ENCODE measurements at places on chromosomes 3 and 15.

- no peak for DNase-seq
These were observed 294.8 kb upstream of the EPHA3 start for GRCh38 chr3:88812576-88812975.

DNA sequence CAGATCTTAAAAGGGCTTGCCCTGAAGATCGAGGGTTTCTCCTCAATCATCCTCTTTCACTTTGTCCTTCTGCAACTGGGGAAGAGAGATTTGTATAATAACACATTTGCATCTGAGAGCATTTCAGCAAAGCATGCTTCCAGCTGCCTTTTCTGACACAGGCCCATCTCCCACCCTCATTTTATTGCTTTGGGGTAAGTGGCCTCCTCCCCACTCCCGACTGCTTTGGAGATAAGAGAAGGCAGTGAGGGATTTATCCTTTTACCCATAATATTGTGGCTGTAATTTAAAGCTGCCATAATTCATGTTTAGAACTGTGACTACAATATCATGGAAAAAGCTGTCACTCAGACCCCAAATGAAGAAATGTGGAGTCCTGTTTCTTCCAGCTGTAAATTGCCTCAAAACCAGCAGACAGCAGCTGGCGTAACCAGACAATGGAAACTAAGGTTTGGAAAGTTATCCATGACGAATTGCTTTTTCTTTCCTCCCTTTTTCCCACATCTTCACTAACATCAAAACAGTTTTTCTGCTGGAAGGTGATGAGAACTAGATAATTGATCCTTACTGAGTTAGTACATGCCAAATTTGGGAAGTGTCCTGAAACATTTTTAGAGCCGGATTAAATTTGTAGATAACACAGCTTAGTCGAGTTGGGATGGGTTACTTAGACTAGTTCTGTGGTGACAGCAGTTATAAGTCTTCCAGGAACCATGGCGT lies 104.2 kb upstream of the PFN2 start:
- DNase-seq: peak; percentile 32

GRCh38 chr3:61562721-61563312 lies 1.4 kb downstream of the PTPRG start:
- no peak for DNase-seq

DNA sequence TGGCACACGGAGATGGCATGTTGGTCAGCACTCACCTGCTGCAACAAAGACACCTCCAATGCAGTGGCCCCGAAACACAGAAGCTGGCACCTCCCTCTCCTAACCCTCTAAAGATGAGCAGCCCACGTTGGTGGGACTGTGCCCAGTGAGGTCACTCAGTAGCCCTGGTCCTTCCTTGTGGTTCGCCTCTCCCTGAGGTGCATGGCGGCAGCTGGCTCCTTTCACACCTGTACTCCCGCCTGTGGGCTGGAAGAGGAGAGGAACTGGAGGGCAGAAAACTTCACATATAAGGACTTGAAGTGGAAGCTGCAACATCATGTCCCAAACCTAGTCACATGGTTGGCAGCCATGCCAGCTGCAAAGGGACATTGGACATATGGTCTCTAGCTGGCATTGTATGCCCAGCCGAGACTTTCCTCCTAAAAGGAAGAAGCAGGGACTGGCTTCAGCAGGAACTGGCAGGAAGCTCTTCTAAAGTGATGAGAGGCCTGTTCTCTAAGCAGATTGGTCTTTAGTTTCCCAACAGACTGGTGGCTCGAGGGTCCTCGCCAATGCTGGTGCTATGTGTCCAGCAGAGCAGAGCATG lies 10.8 kb upstream of the C3orf22 start:
- DNase-seq: no peak

DNA sequence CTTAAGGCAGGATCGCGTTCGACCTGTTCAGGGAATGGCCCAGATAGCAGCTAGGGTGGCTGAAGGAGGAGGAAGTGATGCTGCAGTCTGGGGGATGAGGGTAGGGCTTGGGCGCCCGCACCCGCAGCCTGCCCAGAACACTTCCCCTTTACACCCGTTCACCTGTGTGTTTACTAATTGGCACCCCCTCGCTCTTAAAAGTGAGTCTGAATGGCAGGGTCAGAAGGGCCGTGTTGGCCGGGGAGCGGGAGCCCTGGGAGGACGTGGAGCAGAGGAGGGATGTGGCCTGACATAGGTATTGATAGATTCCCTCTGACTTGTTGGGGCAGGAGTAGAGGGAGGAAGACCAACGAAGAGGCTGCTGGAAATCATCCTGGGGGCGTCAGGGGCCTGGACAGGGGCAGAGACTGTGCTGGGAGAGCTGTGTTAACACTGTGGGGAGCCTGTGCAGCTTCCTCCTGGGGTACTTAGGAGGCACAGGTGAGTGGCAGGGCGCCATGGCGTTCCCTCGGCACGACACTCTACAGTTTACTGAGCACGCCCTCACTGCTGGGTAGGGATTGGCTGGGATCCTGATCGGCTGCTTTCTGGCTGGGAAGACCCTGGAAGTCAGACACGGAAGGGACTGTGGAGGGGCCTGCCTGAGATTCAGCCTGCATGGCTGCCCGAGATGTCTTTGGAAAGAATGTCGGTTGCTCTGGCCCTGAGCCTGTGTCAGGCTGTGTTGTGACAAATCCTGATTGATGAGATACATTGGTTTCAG lies 51.7 kb downstream of the SLC6A6 start:
- DNase-seq: no peak

DNA sequence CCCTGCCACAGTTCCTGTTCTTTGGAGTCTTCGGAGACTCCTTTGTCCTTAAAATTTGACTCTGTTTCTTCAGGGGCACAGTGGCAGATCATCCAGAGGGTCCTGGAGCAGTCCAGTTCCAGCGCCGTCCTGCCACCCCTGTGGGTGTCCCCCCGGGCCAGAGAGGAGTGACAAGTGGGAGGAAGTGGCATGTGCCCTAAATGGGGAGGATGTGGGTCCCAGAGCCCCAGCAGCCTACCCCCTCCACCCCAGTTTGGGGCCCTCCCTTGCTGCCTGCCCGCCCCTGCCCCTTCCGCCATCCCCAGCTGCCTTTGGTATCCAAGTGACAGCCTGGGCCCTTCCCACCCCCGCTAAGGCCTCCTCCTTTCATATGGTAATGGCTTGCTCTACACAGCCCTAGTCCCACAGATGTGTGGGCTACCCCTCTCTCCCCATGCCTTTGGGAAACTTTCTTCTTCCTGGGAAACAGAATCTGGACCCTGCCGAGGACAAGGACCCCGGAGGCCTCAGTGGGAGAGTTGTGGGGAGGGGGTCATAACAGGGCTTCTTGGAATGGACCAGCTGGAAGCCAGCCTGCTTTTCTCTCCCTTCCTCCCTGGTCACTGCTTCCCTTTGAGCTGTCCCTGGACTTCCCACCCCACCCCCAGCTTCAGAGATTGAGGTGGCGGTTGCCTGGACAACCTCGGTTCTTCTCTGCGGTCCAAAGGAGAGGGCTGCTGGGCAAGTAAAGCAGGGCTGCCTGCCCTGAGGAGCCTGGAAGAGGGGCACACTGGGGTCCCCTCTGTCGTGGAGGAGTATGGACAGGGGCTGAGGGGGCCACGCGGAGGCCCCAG lies 43.2 kb downstream of the KLHL25 start:
- no peak for DNase-seq

GRCh38 chr3:72446218-72447058 lies 401.8 kb downstream of the SHQ1 start:
- DNase-seq: peak; percentile 16

DNA sequence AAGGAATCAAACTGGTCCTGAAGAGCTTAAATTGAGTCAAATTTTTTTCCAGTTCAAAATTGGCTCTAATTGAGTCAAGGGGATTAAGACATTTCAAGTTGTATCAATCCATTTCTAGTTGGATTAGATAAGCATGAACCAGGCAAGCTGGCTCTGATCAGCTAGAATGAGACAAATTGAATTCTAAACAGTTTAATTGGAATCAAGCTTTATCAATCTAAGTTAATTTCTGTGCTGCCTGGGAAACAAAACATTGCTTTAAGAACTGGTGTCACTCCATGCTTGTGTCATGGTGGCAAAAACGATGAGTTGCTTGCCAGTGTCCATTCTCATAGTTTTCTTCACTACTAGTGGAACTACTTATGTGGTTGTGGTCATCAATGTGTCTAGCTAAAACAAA lies 116.8 kb downstream of the TGFBR2 start:
- DNase-seq: no peak

DNA sequence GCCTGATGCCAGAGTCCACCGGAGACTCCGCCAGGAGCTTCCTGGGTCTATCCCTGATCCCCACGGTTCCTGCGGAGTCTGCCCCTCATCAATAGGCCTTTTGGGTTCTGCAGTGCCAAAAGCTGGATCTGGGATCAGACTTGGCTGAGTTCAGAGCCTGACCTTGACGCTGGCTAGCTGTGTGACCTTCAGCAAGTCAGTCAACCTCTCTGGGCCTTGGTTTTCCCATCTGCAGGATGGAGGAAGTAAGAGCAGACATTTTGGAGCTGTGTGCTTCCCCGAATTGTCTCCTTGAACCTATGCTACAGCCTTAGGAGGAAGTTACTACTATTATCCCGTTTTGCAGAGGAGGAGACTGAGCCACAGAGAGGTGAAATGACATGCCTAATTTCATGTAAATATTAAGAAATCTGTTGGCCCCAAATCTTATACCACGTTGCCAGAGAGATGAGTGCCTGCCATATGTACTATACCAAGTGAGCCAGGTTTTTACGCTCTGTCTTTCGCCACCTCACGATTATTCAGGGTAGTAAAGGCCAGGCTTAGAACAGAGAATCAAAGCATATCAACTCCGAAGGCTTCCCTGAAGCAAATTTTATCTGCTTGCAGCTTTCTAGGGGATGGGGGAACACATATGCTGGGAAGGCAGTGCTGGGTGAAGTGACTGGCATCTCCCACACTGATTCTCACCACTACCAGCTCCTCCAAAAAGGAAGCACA lies 112.5 kb downstream of the SRGAP3 start:
- no peak for DNase-seq

- peak; percentile 19 for DNase-seq
These were observed 112.5 kb downstream of the ADAMTS9 start for GRCh38 chr3:64575211-64575844.

GRCh38 chr3:84136425-84136824 lies 822.4 kb upstream of the CADM2 start:
- no peak for DNase-seq

GRCh38 chr15:49832511-49832910 lies 211.7 kb downstream of the DTWD1 start:
- DNase-seq: no peak

- no peak for DNase-seq
These were observed 119.5 kb downstream of the CHST2 start for GRCh38 chr3:143239031-143239430.

All from fibroblast of villous mesenchyme (primary cell).